ENCODE measurements at places on chromosomes 12 and 14.

DNA sequence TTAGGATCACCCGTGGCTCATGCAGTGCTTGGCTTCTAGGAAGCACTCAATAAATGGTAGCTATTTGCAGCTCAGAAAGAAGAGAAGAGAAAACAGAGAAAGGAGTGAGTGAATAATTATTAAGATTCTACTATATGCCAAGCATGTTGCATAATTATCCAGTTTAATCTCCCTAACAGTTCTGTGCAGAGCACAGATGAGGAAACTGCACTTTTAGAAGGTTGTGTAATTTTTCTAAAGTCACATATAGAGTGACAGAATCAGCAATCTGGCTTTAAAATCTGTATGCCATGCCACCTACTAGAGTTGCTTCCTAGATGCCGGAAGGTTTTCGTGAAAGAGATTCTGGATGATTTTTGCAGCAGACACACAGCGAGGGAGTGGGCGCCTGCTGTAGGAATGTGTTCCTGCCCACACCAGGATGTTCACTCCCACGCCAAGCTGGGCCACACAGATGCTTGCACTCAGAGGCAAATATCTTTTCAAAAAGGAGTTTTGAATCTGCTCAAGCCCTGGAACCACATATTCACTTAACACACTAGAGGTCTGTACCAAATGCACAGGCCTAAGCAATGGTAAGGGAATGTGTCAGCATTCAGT, 50.2 kb upstream of the SMCO2 start:
- no peak for DNase-seq

DNA sequence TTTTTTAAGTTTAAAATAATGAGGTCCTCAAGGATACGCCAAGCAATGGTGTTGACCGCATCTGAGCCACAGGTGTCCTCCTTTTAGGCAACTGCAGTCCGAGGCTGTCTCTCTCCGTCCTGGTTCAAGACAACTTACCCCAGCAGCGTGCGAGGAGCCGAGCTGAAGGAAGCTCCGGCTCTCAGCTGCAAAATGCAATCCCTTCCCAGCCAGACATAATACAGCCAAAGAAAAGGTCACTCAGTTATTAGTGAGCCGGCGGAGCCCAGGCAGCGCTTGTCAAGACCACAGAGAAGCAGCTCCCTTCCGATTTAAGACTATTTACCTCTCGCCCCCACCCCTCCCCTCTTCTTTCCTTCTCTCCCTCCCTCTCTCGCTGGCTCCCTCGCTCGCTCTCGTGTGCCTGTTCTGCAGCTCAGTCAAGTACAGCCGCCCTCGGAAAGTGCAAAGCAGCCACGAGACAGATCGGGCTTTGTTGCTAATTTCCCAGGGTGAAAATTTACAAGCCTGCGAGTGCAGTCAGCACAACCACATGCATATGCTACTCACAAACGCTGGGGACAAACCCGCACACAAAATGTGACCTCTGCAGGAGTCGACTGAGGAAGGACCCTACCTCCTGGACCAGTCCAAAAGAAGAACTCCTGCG, 363 bp upstream of the LMO3 start:
- no peak for DNase-seq

- DNase-seq = no peak
Measured at GRCh38 chr14:20641591-20641990, at the start of gene OR6S1. Gene OR6S1, minus strand, starts transcription at chr14:20641691. Its CDS starts 0 bp downstream, at chr14:20641691.

GRCh38 chr12:106329231-106329982, 26.9 kb downstream of the TCP11L2 start:
- DNase-seq = no peak

GRCh38 chr14:54348923-54349620, 47.7 kb upstream of the CDKN3 start:
- no peak for DNase-seq

All from stimulated activated CD4-positive, alpha-beta T cell treated with anti-CD3 and anti-CD28 coated beads, Interleukin-1b, Interleukin-23, amount 100 ng/mL, for 1 hour (primary cell).